ENCODE measurements at places on chromosomes 5 and 9.

DNA sequence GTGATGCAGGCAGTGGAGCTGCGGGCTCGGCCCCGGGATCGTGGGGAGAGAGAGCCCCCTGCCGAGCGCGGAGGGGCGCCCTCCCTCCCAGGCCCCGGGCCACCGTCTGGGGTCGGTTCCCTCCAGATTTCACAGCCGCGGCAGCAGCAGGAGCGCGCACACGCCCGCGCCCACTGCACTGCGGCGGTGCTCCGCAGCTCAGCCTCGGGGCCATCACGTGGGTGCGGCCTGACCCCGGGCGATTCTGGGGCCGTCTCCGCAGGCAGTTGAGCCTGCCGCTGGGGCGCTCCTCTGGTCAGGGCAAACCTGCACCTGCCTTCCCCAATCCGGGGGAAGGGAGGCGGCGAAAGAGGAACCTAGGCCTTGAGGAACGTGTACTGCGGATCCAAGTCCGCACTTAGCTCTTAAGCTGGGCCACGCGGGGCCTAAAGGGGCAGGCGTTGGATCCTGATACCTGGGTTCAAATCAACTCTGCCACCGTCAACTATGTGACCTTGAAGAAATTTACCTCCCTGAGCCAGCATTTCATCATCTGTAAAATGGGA is 9.4 kb upstream of the DELE1 start:
- peak; percentile 9 for DNase-seq

- DNase-seq, result no peak
Observed at GRCh38 chr9:113187929-113188595, 33.0 kb downstream of the FKBP15 start.

DNA sequence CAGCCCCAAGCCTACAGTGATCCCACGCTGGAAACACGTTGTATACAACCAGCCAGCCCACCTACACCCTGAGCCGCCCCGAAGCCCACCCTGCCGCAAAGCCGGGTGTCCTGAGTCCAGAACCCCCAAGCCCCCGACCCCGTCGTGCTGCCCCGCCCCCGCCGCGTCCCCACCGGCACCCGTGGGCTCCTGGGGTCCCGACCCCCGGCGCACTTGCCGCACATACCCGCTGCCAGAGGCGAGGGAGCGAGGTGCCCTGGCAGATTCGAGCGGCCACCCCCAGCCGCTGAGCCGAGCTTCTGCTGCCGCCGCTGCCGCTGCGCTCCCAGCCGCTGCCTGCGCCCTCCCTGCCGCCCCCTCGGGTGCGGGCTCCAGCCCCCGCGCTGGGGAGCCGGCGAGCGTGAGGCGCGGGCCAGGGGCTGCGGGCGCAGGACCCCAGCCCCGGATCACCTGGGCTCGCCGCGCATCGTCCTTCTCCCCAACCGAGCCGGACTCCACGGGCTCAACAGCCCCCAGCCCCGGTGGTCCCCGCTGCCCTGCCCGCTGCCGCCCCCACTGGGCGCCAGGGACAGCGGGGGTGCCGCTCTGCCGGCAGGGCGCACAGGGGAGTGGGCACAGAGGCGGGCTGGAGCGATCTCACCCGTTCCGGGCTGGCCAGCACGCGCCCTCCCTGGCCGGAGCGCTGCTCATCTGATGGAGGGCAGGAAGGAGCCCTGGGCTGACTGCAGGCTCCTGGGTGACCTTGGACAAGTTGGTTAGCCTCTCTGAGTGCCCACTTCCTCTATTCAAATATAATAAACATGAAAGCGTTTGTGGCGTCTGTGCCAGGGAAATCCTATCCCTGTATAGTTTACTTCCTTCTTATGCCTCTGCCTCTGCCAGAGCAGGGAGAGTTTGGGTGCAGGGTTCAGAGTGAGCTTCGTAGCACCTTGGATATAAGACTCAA is at the start of gene HTR4:
Gene HTR4, minus strand, starts transcription at position 692 of the 946 bp plus-strand sequence. CDS start 17,513 bp downstream, outside the sequence.
- no peak for DNase-seq

GRCh38 chr5:33601881-33602280 is 161.1 kb downstream of the TARS1 start:
- no peak for DNase-seq

GRCh38 chr5:65833780-65834179 is 92.6 kb upstream of the ERBIN start:
- no peak for DNase-seq

DNA sequence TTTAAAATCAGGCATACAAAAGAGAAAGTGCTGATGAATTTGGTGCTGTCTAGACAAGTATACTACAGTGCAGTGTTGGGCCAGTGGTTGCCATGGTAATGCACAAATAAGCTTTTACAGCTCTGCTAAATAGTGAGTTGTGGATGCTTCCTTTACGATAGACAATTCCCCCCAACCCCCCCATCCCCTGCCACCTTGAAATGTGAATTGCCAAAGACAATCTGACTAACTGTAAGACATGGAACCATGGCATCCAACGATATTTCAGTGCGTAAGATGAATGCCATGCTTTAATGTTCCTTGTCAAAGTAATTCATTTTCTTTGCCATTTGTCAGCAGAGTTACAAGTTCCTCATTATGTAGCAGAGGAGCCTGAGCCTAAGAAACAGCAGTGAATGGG is 91.5 kb upstream of the NREP start:
- no peak for DNase-seq

DNA sequence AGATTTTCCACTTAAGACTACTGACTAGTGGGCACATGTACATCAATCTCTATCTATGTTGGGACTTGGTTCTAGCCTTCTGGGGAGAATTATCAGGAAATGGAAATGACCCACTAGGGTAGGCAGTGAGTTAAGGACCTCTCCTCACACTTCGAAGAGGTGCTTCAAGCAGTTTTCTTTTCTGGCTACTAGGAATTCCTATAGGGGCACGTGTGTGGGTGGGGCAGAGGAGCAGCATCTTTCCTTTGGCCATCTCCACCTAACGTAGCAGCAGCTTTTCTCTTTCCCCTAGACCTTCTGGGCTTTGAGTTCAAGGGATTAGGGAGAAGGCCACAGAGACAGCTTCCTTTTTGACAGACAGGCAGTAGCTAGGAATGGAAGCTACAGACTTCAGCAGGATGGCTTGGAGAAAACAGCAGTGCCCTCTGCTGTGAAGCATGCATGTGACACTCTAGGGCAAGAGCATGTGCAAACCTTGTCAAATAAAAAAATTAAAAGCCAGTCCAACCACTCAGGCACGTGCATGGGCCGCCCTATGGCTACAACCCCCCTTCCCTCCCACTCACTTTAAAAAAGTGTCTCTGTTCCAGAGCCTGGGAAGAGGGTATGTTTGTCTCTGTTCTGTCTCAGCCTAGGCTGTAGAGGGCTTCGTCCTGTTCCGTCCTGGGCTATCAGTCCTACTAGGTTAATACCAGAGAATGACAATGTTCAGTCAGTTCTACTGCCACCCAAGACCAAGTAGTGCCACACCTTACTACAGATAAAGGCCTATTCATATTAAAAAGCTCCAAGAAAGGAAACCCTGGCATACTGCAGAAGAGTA is 8.7 kb upstream of the GFRA3 start:
- DNase-seq, result no peak

DNA sequence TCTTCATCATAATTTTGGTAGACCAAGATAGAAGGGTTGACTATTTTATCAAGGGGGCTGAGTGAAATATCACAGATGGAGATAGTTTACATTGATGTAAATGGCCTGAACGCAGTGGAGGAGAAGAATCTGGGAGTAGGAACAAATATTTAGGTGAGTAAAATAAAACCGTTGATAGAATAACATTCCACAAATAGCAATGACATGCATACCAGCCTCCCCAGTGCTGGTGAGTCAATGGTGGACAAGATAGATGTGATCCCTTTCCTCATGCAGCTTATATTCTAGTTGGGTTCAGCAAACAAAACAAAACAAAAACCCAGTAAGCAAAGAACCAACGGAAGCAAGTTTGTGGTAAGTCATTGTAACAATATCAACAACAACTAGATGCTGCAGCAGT is 385.2 kb downstream of the FAM170A start:
- no peak for DNase-seq

GRCh38 chr5:76813982-76814562 is 4.8 kb upstream of the F2RL1 start:
- no peak for DNase-seq

DNA sequence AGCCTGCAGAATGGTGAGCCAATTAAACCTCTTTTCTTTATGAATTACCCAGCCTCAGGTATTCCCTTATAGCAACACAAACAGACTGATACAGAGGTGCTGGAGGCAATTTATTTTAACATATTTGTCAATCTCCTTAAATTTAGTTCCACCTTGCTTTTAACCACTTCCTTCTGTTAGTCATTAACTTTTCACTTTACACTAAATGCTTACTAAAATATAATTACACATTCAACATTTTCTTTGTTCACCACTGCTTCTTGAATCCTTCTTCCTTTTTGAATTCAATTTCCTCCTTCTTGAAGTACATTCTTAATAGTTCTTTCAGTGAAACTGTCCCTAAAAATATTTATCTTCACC is 39.4 kb downstream of the LYRM7 start:
- no peak for DNase-seq

GRCh38 chr5:169127431-169127830 is 173.5 kb downstream of the SLIT3 start:
- no peak for DNase-seq

DNA sequence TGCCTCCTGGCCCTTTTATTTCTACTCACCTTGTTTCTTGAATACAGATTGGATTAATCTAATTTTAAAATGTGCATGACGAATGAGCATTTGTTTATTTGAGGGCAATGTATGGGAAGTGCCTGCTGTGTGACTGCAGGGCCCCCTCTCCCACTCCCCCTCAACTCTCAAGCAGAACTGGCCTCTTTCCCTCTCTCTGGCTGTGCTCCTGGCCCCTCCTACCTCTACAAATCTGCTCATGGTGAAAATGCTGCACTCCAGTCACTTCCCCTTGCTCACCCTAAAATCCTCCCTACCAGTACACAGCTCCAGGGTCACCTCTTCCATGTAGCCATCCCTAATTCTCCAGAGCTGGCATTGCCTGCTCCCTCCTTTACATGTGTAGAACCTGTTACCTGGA is 17.2 kb upstream of the NDST1 start:
- DNase-seq, result no peak

- DNase-seq, result no peak
Observed at GRCh38 chr9:96884443-96884842, 30.1 kb upstream of the ZNF782 start.

- no peak for DNase-seq
Observed at GRCh38 chr5:107459605-107460004, 211.1 kb downstream of the EFNA5 start.

DNA sequence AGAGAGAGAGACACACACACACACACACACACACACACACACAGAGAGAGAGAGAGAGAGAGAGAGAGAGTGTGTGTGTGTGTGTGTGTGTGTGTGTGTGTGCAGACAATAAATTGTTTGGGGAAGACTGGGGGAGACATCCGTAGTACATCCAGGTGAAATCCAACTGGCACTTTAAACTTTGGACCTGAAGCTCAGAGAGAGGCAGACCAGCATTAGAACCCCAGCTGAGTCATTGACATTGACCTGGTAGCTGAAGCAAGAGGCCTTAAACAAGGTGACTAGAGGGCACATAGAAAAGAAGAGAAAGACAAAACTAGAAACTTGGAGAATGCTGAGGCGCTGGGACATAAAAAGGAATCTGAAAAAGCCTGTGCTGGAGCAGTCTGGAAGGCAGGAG is 251.5 kb downstream of the CRB2 start:
- no peak for DNase-seq

GRCh38 chr9:126647585-126648411 is 34.1 kb downstream of the LMX1B start:
- DNase-seq, result no peak

GRCh38 chr5:172782169-172783039 is 11.4 kb upstream of the DUSP1 start:
- no peak for DNase-seq

GRCh38 chr5:138459311-138459933 is 5.9 kb upstream of the EGR1 start:
- DNase-seq, result peak; percentile 88

GRCh38 chr5:32202394-32202793 is 28.3 kb upstream of the GOLPH3 start:
- no peak for DNase-seq

GRCh38 chr5:94778732-94779131 is 160.3 kb downstream of the SLF1 start:
- DNase-seq, result no peak

DNA sequence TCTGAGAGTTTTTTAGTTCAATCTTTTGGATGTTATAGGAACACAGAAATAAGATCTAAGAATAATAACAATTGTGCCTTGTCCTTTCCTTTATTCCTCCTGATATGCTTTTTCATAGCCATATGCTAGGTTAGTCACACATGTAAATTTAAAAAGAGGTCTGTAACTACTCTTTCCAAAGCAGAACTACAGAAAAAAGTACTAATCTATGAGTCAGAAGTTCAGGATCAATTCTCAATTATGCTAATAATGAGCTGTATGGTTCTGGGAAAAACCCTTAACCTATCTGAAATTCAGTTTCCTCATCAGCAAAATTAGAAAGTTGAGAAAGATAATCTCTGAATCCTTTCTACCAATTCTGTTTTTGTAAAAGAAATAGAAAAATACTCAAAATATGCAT is 44.4 kb downstream of the ANKRD31 start:
- DNase-seq, result no peak

DNA sequence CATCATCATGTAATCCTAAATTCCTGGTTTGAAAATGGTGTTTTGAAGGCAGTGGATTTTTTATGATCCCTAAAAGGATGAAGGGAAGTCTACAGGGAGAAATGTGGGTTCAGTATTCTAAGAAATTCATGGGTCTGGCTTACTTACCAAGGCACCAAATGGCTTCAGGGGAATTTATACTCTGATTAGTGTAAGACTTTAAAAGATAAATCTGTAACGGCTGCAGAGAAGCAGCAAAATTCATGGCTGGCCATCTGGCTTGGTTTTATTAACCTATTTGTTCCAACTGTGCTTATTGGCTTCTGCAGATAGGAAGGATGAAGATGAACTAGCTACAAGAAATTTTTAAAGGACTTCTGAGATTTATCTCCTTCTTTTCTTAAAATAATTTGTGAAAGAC is 222.8 kb downstream of the TENT4A start:
- no peak for DNase-seq

DNA sequence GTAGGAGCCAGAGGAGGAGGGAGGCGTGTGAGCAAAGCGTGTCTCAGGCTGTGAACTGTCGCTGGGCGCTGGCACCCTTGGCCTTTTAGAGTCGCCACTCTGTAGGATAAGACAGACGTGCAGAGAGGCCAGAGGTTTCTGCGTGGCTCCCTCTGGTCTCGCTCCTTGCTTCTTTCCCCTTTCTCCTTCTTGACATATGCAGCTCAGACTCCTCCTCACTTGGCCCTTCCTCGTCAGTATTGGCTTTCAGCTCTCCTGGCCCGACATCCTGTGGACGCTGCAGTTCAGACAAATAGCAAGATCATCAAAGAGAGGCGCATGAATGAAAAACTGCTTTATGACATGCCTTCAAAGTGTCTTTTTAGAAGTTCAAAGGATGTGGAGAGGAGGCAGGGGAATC is 116.8 kb upstream of the SPRY4 start:
- no peak for DNase-seq

- no peak for DNase-seq
Observed at GRCh38 chr5:148586796-148587195, 67.5 kb downstream of the HTR4 start.

GRCh38 chr5:131677115-131677514 is 42.1 kb upstream of the RAPGEF6 start:
- DNase-seq, result no peak
